Articular chondrocyte of knee joint (primary cell): ENCODE measurements at places on chromosomes 16 and 17. TPM values are rescaled to one million over a fixed set of nuclear protein-coding genes. Genes with fewer than 3 reads are reported as not detected.

Gene CLEC3A
- 0.22 and 0.52 TPM in 2 replicates for total RNA-seq

Gene GDPD3
- 0.54 and 1.4 TPM in 2 replicates for total RNA-seq

Gene CETP
- total RNA-seq: not detected in 2 replicates

Gene FKBP10
- 340 and 384 TPM in 2 replicates for total RNA-seq

Gene COL1A1
- total RNA-seq: 1,350 and 1,566 TPM in 2 replicates
